Stimulated activated CD8-positive, alpha-beta memory T cell treated with anti-CD3 and anti-CD28 coated beads, Interleukin-15, amount 100 ng/mL, for 4 hours (primary cell): ENCODE measurements at places on chromosomes 5 and 9.

DNA sequence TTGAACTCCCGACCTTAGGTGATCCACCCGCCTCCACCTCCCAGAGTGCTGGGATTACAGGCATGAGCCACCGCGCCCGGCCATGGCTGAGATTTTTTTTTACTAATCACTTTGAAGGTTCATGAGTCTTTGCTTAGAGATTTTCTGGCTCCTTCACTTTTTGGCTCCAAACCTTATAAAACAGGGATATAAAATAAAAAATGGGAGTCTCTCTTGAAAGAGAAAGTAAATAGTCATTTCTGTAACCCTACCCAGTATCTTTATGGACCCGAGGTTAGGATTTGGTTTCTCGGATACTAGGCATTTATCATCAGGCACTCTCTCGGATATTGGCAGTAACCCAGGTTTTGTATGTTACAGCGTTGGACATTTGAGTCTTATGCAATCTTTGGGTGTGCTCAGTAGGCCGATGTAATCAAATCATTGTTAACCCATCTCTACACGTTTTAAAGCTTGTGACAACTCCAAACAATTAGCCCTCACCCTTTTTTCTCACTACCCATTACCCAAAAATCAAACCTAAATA, 25.3 kb downstream of the STXBP1 start:
- no peak for DNase-seq

DNA sequence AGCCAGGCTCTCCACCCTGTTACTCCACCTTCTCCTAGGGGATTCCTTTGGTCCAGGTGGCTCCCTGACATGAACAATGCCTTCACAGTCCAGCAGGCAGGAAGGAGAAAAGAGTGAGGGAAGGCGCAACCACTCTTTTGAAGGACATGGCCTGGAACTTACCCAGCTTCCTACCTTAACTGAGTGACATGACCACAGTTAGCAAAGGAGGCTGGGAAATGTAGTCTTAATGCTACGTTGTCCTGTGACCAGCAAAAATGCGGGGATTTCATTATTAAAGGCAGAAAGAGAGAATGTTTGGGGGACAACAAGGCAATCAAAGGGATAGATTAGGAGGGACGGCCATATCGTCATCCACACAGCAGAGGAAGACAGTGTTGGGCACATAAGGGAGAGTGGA, 100.3 kb upstream of the ERCC6L2 start:
- no peak for DNase-seq

DNA sequence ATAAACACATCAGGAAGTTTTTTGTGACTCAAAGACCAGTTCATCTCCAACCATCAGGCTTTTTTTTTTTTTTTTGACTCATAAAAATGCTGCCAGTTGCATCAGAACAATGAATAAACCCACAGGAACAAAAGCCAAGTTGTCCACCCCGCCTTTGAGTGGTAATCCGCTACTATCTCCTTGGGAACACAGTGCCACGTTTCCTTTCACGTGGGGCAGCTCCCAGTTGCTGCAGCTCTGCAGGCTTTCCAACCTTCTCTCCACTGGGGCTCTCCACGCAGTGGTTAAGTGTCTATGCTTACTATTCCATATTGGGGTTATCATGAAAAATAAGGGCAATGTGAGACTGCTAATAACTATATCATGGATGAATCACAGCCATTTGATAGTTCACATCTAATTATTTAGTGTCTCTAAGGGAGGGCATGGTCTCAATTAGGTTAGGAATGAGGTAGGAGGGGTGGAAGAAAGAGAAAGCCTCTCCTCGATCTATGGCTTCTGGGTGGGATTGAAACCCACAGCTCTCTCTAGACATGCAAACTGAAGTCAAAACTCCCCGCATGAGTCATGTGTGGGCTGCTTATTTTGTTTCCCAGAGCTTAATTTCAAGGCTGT, 55.8 kb upstream of the ACTBL2 start:
- DNase-seq, result no peak

DNA sequence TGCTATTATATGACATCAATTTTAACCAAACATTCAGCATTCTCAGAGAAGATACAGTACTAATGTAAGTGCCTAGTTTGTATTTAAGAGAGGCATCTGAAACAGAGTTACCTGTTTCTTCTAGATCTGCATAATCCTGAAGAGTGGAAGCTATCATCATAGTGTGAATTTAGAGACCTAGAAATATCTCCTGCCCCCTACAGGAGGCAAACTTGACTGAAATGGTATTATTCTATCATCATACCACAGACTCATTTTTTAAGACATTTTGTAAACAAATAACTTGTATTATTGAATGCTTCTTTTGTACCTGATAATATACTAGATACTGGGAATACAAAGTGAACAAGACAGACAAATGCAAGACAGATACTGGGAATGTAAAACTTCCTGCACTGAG, 216.8 kb upstream of the RPS23 start:
- DNase-seq, result no peak

GRCh38 chr5:74031536-74031935, 405.5 kb downstream of the ARHGEF28 start:
- no peak for DNase-seq

- no peak for DNase-seq
Observed at GRCh38 chr5:156655732-156656131, 194.4 kb upstream of the PPP1R2B start.

DNA sequence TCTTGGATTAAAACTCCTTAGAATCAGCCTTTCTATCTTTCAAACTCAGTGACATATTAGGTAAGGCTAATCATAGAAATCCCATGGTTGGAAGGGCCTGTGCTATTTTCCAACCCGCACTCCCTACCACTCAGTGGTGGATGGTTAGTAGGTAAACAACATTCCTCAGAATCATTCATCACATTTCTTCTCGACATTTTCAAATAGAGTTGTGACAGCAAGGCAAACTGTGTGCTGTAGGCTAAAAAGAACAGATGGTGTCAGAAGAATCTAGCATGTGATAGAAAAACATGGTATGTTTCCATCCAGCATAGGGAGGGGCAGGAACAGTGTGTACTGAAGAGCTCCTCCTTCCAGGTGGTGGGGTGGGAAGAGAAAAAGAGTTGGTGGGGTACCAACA, 227.3 kb upstream of the NMUR2 start:
- DNase-seq, result no peak

- no peak for DNase-seq
Observed at GRCh38 chr5:62590387-62590786, 11.8 kb downstream of the LRRC70 start.

GRCh38 chr5:55929020-55929799, 65.6 kb downstream of the IL6ST start:
- DNase-seq, result no peak

- DNase-seq, result no peak
Observed at GRCh38 chr9:127910613-127911205, 6.1 kb downstream of the ST6GALNAC4 start.

GRCh38 chr5:180105827-180106312, 34.3 kb upstream of the RNF130 start:
- DNase-seq, result no peak

GRCh38 chr9:123395689-123396511, 39.9 kb downstream of the CRB2 start:
- DNase-seq, result no peak

GRCh38 chr5:139402561-139403158, 1.2 kb downstream of the SPATA24 start:
- no peak for DNase-seq

GRCh38 chr5:1731091-1731639, 68.5 kb downstream of the MRPL36 start:
- no peak for DNase-seq

GRCh38 chr9:86965636-86966395, 18.5 kb upstream of the GAS1 start:
- no peak for DNase-seq

DNA sequence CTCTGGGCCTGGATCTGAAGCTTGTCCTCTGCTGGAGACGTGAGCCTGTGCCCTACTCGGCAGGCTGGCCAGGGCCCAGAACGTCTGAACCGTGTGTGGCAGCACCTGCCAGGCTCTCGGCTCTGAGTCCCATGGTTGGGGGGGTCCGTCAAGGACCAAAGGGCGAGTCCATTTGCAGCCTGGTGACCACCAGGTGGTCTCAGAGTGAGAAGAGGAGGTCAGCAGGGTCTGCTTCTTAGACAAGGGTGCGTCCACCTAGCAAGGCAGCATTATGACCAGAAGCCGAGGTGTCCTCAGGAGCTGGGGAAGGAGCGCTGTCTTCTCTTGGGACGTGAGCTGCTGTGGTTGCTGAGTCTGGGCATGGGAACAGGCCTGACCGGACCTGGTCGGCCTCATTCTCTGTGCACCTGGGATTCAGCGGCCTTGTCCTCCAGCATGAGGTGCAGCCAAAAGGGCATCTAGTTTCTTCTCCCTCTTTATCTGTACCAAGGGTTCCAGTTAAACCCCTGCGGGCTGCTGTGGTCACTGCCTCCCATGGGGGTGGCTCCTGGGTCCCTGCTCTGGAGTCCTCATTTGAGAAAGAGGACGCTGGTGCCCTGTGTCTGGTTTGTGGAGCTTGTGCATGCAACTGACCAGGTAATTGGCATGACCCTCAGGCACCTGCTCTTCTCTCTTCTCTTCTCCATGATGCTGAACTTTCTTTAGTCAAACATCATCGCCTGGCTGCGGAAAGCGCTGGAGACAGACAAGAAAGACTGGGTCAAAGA, 14.4 kb downstream of the EXOC3 start:
- no peak for DNase-seq

DNA sequence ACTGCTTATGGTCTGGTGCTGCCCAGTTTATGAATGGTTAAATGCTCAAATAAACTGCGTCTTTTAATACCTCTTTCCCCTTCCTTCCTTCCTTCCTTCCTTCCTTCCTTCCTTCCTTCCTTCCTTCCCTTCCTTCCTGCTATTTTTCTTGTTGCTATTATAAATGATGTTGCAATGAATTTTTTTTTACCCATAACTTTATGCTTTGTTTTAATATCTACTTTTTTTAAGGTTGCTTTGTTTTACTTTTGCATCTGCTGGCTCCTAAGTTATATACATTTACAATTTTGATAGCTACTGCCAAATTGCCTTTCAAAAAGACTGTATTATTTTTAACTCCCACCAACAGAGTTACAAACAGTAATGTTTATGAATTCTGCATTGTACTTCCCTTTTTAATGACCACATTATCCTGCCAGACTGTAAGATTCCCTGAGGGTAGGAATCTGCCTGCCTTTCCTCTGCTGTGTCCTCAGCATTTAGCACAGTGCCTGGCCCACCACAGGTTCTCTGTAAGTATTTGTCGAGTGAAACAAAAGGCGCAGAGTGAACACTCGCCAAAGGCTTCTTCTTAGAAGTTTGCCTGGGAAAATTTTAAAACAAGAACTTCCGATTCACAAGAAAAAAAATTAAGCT, 36.9 kb downstream of the KIF4B start:
- no peak for DNase-seq

DNA sequence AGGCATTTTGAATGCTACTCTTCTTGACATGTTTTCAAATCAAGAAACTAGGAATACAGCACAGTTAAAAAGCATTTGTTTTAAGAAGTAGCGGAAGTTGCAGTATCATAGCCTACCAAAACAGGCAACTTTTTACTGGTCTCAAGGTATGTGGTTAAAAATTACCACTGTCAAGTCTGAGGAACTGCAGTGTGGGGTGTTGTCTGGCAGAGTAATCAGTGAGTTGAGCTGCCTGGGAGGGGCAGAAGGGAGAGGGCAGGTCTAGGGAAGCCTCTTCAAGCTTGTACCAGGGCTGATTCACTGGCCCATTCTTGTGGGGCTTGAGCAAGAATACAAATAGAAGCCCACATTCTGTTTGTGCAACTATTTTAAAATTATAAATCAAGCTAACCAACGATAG, 42.4 kb upstream of the SV2C start:
- no peak for DNase-seq

DNA sequence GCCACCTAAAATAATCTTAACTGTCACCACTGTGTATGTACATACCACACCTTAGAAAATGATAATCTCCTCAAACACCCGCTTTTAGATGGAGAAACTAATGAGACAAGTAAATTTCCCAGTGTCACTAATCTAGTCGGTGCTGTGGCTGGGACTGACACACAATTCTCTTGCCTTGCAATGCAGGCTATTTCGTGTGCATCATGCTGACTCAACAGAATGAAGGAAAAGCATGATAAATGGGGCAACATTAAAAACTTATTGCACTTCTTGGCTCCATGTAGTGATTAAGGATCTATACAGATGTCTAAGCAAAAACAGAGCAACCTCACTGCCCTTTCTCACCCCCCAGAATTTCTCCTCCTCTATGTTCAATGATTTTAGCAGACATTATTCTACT, 677.9 kb downstream of the DTWD2 start:
- DNase-seq, result no peak

DNA sequence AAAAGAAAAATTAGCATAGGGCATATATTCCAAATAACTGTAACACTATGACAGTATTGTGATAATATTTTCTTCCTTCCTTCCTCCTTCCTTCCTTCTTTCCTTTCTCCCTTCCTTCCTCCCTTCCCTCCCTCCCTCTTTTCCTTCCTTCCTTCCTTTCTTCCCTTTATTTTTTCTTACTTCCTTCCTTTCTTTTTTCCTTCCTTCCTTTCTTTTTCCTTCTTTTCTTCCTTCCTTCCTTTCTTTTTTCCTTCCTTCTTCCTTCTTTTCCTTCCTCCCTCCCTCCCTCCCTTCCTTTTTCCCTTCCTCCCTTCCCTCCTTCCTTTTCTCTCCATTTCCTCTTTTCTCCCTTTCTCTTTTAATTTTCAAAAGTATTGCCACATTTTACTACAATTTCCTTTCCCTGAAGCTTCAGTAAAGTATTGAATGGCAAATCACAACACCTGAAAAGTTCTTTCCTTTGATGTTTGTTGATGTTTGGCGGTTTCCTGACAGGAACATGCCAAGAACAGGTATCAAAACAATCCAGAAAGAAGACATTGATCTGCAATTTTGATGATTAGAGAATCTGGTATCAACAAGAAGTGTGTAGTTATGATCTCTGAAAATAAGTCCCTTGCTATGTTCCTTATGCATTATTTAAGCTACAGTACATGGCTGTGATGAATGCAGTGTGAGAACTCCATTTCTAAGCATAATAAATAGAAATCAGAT, 253.1 kb upstream of the EDIL3 start:
- DNase-seq, result no peak

- DNase-seq, result no peak
Observed at GRCh38 chr5:40227366-40227765, 452.3 kb upstream of the PTGER4 start.

GRCh38 chr5:179374506-179375235, 29.4 kb upstream of the ADAMTS2 start:
- no peak for DNase-seq

DNA sequence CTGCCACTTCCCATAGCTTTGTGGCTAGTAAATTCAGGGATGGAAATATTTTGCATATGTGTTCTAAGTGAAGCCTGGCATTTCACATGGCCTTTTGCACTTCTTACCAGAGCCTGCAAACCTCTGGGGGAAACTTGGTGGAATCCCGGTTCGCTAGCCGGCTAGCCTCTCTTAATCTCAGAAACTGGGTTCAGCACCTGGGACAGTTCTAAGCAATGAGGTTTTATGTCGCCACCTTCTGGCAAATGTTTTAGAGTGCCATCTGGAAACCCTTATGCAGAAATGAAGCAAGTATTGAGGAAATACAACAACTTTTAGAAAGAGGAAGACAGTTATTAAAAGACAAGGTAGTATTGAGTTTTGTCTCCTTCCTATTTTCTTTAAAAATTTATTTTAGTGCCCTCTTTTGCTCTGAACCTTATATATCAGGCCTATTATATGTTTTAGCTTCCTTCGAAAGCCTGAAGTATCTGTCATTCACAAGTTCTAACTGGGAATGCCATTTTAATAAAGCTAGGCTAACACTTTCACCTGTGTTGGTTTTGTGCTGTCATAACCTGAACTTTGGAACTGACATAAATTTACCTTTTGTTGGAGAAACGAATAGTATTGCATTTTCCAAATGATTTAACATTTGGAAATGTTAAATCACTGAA, 963 bp upstream of the HTR1A start:
- no peak for DNase-seq
